Tongue (tissue), 3 donors: ENCODE measurements at places on chromosomes 2 and 18. TPM values are rescaled to one million over a fixed set of nuclear protein-coding genes. Genes with fewer than 3 reads are reported as not detected.
A peak's percentile ranks its signal among the peaks of the same experiment; 100 is the strongest.

GRCh38 chr2:69013840-69014821, 1.2 kb downstream of the ANTXR1 start:
- peak; percentile 81 for DNase-seq

DNA sequence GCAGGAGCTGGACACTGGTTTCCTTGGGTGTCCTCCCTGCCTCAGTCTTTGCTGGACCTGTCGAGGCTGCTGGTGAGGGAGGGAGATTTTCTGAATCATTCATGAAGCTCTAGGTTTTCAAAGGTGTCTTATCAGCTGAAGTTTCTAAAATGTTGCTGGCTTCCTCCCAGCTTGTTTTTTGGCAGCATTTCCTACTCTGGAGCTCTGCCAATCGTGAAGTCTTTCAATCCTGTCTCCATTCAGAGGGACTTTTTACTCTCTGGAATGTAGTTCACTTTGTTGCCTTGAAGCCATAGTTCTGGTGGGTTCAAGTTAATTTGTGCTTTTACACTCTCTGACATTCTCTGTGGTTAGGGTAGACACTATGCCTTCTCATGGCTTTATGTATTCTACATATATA, 23.9 kb downstream of the SNTG2 start:
- DNase-seq: peak; percentile 43

The SDC1 gene
- 44.2 TPM for total RNA-seq

DNA sequence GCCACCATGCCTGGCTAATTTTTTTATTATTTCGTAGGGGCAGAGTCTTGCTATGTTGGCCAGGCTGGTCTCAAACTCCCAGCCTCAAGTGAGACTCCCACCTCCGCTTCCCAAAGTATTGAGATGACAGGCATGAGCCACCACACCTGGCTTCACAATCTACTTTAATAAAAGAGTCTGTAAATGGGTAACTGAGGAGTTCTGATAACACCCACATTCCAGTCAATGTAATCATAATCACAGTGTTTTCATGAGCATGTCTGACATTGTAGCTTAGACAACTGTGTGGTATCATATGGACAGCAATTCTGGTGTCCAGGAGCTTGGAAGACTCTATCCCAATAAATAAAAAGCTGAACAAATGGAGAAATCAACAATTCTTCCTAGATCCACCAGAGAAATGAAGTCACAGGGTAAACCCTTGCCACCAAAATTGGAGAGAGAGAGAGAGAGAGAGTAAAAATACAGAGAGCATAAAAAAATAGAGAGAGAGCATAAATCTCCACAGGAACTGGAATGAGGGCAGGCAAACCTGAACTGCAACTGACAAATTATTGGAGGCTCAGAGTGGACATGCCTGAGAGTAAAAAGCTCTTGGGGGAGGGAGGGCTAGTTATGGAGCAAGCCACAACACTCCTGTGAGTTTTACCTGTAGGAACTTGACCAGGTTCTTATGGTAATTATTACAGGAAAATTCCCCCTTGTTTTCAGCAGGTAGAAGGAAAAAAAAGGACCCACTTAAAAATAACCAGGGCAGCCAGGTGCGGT, 12.4 kb upstream of the NBEAL1 start:
- no peak for DNase-seq

GRCh38 chr2:65955259-65955658, 479.7 kb upstream of the MEIS1 start:
- no peak for DNase-seq

The RBKS gene
- 0.62 TPM for total RNA-seq

GRCh38 chr2:16882706-16883105, 217.1 kb upstream of the CYRIA start:
- no peak for DNase-seq

The DLX2 gene
- 0.72 TPM for total RNA-seq

DNA sequence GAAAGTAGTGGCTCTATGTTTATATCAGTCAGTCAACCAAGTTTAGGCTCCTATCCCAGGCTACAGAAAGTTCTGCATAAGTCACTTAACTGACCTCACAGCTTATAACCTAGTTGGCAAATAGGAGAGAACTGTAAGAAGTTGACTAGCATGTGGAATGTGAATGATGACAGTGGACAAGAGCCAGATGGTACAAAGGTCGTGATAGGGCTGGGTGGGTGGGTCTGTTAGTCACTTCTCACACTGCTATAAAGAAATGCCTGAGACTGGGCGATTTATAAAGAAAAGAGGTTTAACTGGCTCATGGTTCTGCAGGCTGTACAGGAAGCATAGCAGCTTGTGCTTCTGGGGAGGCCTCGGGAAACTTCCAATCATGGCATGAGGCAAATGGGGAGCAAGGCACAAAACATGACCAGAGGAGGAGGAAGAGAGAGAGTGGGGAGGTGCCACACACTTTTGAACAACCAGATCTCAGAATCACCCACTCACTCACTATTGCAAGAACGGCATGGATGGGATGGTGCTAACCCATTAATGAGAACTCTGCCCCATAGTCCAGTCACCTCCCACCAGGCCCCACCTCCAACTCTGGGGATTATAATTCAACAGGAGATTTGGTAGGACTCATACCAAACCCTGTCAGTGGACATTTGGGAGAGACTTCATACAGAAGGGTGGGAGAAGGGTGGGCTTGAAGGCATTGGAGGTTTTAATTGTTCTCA, 68.8 kb downstream of the LTBP1 start:
- no peak for DNase-seq

GRCh38 chr18:67973916-67974315, 457.4 kb upstream of the DSEL start:
- no peak for DNase-seq

The RBMS1 gene
- 92.6 TPM for total RNA-seq

DNA sequence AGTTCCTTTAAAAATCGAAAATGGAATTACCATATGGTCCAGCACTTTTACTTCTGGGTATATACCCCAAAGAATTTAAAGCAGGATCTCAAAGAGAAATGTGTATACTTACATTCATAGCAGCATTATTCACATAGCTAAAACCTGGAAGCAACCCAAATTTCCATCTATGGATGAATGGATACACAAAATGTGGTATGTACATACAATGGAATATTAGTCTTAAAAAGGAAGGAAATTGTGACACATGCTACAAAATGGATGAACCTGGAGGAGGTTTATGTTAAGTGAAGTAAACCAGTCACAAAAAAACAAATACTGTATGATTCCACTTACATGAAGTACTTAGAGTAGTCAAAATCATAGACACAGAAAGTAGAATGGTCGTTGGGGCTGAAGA, 147.9 kb upstream of the LTBP1 start:
- DNase-seq: peak; percentile 7

- no peak for DNase-seq
Observed at GRCh38 chr18:76580288-76580962, 85.4 kb upstream of the ZNF516 start.

The CPO gene
- 1.6 TPM for total RNA-seq

DNA sequence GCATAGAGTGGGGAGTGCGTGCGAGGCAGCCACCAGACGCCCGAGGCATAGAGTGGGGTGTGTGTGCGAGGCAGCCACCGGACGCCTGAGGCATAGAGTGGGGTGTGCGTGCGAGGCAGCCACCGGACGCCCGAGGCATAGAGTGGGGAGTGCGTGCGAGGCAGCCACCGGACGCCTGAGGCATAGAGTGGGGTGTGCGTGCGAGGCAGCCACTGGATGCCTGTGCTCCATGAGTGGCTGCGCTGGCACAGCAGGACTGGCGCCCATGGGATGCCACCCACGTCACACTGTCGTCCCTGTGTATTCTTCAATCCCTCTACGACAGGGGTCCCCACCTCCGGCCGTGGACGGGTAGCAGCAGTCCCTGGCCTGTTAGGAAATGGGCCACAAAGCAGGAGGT, 221.9 kb downstream of the HDAC4 start:
- DNase-seq: no peak

The CAVIN2 gene
- total RNA-seq: 75.5 TPM

GRCh38 chr2:51093016-51093415, 61.1 kb upstream of the NRXN1 start:
- DNase-seq: no peak

DNA sequence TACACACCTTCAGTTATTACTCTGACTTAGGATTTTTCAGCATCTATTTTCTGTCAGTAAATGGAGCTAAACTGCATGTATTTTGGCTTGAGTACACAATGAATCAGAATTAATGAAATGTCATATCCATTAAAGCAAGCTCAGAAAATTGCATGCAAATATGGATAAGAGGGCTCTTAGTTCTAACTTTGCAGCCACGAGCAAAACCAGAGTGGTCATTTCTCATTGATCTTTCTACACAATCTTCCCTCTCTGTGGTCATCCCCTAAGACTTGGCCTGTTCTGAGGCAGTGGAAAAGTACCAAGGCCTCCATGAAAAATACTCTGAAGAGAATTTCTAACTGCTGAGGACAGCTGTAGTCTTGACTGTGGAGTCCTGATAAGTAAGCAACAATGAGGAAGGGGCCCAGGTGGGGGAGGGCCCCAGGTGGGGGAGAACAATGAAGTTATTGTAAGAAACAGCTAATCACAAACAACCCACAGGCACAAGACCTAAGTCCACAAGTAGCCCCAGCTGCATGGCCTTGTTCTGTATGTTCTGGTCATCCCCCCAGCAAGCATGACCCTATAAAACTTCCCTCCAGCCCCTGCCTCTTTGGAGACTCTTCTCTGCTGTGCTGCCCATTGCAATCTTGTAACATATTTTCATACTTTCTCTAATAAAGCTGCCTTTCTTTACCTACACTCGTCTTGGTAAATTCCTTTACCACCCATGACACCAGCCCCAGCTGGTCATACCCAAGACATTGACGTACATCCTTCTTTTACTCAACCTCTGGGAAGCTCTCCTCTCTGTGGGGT, 230.3 kb downstream of the TDRD15 start:
- no peak for DNase-seq

The MYO1B gene
- 138 TPM for total RNA-seq

DNA sequence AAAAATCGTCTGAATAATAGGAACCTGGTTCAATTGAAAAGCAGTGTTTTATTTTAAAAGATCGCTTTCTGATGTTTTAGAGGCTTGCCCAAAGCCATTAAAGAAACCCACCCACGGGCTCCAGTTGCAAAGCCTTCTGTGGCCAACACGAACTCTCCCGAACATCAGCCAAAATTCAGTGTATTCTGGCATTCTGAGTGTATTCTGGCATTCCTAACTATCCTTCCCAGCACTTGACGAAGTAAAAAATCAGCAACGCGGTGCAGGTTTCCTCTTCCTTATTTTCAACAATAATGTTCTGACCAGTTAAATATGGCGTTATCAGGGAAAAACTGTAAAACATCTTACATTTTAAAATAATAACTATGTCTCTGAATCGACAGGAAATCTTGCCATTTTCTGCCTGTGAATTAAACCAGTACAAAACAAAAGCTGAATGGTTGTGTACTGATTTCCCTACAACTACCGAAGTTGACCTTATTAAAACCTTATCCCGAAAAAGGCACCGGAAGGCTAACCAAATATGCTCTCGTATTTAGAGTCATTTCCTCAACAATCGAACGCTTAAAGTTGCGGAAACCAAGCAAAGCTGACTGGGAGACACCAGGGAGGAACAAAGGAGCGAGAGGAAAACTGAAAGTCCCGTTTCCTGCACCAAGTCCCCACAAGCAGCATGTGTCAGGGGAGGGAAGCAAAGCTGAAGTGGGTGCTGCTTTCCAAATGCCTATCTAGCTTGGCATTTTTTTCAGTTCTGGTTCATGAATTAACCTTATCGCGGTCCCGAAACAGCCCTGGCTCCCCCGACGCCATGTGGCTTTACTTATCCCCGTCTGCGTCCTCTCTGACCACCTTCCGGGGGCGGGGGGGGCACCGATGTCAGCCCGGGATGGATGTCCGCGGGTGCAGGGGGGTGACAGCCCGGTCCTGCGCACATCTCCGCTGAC, 44.3 kb downstream of the ZNF516 start:
- DNase-seq: peak; percentile 80

The NGEF gene
- total RNA-seq: 2.7 TPM

The TMEM247 gene
- total RNA-seq: not detected

DNA sequence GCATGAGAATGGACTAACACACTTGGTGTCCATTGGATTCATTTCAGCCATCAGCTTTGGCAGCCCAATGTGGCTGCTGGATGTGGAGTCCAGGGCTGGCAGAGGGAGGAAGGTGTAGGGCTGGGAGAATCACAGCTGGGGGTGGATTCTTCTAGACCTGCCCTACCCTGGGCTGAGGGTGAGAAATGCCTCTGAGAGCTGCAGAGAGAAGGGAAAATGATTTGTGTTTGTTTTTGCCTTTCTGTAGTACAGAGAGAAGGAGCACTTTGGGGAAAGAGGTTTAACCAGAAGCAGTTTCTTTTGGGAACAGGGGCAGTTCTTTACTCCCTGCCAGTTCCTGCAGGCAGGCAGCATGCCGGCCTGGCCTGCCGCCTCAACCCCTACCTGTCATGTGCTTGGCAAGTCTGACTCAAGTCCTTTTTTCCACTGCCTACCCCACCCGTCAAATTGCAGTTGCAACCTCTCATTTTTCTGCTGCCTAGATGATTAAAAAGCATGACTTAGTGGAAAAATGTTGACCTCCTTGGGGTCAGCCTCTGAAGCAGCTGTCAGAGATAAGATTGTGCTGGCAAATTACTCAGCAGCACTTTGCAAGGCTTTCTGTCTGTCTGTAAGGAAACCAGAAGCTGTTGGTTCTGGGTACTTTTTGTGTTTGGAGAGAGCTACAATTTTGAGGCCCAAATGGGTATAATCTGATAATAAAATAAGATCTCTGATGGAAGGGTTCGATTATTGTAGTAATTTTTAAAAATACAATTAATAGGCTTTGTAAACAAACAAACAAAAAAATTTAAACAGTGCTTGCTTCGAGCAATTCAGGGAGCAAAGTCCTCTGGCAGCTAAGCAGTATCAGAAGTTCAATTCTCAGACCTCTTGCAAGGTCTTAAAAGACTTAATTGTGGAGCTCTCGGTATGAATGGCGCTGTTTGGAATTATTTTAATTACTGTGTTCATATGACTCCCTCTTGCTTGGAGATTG, 21.7 kb downstream of the LBH start:
- peak; percentile 74 for DNase-seq

DNA sequence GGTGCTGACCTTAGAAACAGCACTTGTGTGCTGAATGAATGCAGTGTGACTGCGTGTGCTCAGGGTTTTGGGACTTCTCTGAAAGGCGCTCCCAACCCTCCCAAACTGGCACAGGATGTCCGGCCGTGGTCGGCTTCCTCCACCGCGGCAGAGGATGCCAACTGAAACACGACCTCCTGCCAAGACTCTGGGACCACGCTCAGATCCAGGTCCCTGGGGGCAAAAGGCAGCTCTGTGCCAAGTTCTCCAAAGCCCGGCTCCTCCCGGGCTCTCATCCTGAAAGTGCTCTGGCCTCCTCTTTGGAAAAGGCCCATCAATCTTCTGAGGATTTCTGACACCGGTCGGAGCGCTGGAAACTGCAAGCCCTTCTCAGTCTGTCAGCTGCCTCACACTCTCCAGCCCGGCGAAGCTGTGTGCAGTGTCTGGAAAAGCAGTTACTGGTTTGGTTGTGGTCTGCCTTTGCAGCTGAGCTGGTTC, 32.3 kb upstream of the ZBTB7C start:
- DNase-seq: peak; percentile 87

GRCh38 chr2:171531291-171531690, 9.0 kb downstream of the CYBRD1 start:
- no peak for DNase-seq

GRCh38 chr18:63788447-63789096, 13.4 kb downstream of the SERPINB7 start:
- no peak for DNase-seq

GRCh38 chr2:195548198-195548940, 108.7 kb upstream of the SLC39A10 start:
- DNase-seq: no peak
